ENCODE measurements at places on chromosomes 1 and 21.

DNA sequence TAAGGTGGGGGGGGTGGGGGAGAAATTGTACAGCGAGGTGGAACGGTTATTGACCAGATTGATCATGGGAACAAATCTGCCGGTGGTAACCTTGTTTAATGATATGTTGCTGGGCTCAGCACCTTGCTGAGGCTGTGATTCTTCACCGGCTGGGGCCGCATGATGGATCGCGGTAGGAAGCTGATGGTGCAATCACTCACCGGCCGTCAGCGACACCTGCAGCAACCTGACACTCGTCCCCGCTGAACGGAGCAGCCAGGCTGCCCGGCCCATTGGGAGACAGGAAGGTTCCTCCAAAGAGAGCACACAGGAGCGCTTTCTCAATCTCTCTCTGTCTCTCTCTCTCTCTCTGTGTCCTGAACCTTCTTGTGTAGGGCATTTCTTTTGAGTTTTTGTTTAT, 128.5 kb upstream of the RRP15 start:
- DNase-seq, result no peak

DNA sequence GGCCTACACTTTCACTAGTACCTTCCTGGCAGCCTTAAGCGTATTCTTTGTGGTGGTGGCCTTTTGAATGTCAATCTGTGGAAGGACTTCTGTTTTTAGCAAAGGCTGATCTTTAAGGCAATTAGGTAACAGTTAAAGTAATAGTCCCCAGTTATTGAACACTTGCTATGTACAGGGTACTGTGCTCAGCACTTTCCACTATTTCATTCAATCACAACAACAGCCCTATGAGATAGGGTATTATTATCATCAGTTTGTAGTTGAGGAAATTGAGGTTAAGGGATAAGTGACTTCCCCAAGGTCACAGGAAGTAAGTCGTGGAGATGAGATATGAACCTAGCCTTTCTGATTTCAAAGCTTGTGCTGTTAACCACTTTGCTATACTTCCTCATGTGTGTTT, 185.7 kb downstream of the ST6GALNAC3 start:
- DNase-seq, result no peak

DNA sequence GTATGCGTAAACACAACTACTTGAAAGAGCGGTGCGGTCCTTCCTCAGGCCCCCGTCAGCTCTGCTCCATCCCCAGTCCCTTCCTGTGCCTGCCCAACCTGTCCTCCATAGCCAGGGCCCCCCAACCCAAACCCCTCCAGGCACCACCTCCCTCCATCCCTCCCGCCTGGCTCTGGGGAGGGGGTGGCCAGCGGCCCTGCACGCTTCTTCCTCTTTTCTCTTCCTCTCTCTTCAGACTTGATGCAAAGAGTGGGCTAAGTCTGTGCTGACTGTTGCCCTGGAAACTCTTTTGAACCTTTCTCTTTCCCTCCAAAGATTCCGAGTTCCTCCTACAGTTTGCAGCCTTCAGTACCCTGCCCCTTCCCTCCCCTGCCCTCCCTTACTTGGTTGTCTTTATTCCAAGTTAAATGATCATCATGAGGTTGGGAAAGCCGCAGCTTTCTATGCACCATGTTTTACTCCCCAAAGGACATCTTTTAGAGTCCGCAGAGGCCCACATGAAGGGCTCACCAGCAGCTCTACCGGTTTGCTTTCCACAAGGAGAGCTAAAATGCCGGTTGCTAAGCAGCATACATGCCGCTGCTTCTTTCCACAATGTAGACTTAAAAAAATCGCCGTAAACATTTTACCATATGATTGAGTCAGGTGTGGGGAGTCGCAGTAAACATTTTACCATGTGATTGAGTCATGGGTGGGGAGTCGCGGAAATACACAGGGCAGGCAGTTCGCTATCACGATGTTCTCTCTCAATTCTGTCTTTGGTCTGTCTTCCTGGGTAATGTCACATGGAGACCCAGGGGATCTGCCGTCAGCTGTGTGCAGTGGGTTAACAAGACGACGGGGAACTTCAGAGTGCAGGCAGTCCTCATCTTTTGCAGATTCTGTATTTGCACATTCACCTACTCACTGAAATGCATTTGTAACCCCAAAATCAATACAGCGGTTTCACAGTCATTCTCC, 525.3 kb downstream of the KIF26B start:
- DNase-seq, result no peak

DNA sequence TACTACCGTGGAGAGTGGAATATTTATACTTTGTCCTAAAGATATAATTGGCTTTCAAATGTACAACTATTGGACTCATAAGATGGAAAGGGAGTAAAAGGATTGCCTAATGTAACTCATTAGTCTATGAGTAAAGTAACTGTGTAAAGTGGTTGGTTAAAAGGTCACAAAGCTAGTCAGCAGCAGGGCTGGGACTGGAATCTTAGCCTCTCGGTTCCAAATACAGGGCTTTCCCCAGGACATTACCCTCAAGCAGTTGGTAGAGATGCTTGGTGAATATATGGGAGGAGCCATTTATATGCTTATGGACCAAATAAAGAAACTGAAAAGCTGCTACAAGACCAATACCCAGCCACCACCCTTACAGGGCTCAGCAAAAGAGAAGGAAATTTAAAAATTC, 283.7 kb downstream of the HLX start:
- DNase-seq, result no peak

DNA sequence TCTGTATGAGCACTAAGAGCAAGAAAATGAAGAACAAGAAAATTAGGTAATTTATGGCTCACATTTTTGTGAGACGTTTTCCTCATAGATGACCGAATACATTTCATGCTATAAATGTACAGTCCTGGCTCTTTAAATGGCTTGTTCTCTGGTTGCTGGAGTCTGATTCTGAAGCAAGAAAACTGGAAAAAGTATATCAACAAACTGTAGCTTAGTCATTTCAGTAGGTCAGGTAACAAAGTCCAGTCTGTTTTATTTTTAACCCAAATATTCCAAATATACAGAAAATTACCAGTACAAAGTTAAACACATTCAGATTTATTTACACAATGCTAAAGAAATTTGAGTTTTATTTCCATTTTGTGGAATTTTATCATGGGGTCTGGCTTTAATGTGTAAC, 2.5 kb upstream of the MYBPHL start:
- no peak for DNase-seq

- DNase-seq, result no peak
Measured at GRCh38 chr1:77534456-77534855, 148.0 kb downstream of the ZZZ3 start.

- no peak for DNase-seq
Measured at GRCh38 chr1:88276163-88276562, 407.9 kb upstream of the PKN2 start.

All from RWPE2 (cell line).